ENCODE measurements at places on chromosomes 12 and 14.

GRCh38 chr14:75433631-75434071 is 5.8 kb downstream of the JDP2 start:
- no peak for DNase-seq

DNA sequence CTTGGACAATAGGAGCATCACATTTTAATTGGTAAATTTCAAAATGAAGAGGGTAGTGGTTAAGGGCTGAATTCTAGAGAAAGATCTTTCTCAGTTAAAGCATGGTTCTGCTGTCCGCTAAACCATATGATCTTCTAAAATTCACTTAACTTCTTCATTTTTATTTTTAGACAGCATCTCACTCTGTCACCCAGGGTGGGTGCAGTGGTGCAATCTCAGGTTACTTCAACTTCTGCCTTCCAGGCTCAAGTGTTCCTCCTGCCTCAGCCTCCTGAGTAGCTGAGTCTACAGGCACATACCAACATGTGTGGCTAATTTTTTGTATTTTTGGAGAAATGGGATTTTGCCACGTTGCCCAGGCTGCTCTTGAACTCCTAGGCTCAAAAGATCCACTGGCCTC is 226.7 kb upstream of the ABCD2 start:
- no peak for DNase-seq

GRCh38 chr12:57940915-57941164 is 527 bp upstream of the ATP23 start:
- no peak for DNase-seq

DNA sequence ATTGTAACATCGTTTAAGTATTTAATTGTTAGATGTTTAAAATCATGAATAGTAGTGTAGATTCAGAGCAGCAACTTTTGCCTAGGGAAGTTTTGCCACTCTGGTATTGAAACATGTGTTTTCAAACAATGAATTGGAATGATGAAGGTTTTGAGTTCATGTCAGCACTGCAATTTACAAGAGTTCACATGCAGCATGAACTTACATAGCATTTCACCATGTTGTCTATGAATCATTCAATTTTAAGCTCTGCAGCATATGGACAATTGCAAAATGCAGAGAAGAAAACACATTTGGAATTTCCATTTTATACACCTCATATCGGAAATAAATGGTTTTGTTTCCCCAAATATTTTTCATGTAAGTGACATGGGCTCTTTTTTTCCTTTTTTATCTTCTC is 170.7 kb upstream of the CDKN3 start:
- no peak for DNase-seq

DNA sequence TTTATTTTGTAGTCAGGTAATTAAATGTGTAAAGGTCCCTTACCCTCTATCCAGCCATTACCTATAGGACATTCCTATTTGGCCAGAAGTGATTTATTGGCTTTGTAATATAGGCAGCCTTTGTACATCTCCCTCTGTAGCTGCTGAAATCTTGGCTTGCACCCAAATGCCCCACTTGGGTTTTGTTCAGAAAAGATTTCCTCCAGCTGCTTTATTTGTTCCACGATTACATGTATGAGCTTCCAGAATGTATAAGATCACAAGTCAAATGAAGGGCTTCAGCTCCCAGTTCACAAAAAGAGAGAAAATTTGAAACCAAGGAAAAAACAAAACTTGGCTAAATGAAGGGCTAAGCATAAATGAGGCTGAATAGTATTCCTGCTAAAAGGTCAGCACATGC is 103.4 kb downstream of the EFCAB11 start:
- no peak for DNase-seq

DNA sequence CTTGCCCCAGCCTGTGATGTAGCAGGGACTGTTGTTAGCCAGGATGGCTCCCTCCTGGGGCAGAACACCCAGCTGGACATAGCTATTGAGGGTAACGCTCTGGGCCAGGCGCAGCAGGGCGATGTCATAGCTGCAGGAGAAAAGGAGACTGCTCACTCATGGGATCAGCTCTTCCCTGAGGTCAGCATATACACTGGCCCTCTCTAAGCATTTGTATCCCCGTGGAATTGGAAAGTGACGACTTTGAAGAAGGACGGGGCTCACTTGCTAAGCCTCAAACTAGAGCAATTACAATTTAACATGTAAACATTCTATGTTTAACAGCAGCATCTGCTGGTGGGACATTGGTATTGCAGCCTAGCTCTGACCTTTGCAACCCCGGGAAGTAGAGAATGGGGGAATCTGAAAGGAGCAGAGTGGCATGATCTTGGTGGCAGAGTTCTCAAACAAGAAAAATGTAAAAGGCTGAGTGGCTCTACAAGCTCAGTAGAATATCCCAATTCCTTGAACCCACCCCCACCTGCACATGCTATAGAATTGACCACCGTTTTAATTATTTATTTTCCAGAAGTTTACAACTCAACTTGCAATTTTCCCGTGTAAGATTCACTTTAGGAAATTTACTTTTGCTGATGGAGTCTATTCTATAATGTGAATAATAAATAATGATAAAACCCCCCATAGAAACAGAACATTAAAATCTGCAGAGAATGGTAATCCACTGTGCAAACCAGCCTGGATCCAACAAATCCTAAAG is 5.0 kb downstream of the CELA1 start:
- peak; percentile 64 for DNase-seq

GRCh38 chr14:56247495-56248200 is 129.4 kb downstream of the PELI2 start:
- DNase-seq, result no peak
